ENCODE measurements at places on chromosomes 2 and 18. TPM values are rescaled to one million over a fixed set of nuclear protein-coding genes. Genes with fewer than 3 reads are reported as not detected.

Gene TRIM43
- total RNA-seq = not detected

Gene FEV
- not detected for total RNA-seq

DNA sequence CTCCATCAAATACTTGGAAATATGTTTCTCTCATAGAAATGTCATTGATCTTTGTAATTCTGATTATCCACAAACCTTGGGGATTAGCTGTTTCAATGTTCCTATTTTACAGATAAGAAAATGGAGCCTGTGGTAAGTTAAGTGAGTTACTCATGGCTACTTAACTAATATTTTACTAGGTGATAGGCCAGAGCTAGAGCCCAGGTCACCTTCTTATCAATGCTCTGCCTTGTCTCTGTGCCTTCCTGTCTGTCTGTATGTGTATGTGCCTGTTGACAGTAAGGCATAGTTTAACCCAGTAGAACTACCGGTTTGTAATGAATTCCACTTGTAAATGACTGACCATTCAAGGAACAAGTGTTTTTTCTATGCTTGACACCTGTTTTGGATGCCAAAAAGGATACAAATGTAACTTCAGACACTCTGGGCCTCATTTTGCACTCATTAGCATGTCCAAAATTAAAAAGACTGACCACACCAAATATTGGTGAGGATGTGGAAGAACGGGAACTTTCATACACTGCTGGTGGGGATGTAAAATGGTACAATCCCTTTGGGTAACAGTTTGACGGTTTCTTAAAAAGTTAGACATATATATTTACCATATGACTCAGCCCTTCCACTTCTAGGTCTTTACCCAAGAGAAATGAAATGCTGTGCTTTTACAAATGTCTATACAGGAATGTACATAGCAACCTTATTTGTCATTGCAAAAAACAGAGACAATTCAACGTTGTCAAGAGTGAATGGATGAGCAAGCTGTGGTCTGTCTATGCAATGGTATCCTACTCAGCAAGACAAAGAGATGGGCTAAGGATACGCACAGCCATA lies 19.6 kb upstream of the IL1A start:
- no peak for DNase-seq
- H3K27me3 ChIP-seq = no peaks in the 10 kb centered on the region
- no peak overlapping the region for H3K27ac ChIP-seq
- no peaks in the 10 kb centered on the region for H3K36me3 ChIP-seq
- no peaks in the 10 kb centered on the region for H3K4me1 ChIP-seq

DNA sequence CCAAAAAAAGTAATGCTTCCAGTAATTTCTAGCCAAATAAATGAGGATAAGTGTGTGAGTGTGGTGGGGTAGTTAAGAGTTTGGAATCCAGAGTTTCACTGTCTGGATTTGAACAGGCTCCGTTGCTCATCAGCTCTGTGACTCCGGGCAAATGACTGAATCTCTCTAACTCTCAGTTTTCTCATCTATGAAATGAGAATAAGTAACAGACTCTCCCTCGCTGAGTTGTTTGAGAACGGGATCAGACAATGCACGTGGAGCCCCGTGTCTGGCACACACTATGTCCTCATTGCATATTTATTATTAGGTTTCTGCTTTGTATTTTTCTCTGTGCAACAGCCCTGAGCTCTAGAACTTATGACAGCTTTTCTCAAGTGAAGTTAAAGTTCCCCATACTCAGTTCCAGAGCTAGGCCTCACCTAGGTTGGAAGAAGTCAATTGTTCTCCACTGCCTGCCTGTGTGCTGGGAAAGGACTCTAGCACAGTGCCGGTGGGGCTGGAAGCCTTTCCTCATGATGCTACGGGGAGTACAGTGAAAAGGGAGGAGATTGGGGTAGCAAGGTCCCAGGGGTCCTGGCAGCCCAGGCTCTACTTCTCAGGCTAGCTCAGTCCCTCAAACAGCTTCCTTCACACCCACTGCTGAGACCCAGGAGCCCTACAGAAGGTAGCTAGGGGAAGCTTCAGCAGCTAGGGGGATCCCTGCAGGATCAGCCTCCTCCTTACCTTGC lies 1.7 kb upstream of the ICOS start:
- no peaks in the 10 kb centered on the region for H3K4me1 ChIP-seq
- H3K27me3 ChIP-seq = no peaks in the 10 kb centered on the region
- H3K4me3 ChIP-seq = no peak overlapping the region
- H3K36me3 ChIP-seq = no peaks in the 10 kb centered on the region
- no peak overlapping the region for H3K27ac ChIP-seq

- H3K36me3 ChIP-seq = no peaks in the 10 kb centered on the region
- H3K4me1 ChIP-seq = no peaks in the 10 kb centered on the region
- DNase-seq = no peak
- no peaks in the 10 kb centered on the region for H3K27me3 ChIP-seq
Observed at GRCh38 chr2:236446521-236446920, 123.1 kb upstream of the ACKR3 start.

GRCh38 chr2:203484266-203485112 lies 50.6 kb downstream of the RAPH1 start:
- H3K4me3 ChIP-seq = no peak overlapping the region
- no peak overlapping the region for H3K27ac ChIP-seq
- H3K4me1 ChIP-seq = no peaks in the 10 kb centered on the region
- DNase-seq = peak; percentile 60
- H3K36me3 ChIP-seq = no peaks in the 10 kb centered on the region

DNA sequence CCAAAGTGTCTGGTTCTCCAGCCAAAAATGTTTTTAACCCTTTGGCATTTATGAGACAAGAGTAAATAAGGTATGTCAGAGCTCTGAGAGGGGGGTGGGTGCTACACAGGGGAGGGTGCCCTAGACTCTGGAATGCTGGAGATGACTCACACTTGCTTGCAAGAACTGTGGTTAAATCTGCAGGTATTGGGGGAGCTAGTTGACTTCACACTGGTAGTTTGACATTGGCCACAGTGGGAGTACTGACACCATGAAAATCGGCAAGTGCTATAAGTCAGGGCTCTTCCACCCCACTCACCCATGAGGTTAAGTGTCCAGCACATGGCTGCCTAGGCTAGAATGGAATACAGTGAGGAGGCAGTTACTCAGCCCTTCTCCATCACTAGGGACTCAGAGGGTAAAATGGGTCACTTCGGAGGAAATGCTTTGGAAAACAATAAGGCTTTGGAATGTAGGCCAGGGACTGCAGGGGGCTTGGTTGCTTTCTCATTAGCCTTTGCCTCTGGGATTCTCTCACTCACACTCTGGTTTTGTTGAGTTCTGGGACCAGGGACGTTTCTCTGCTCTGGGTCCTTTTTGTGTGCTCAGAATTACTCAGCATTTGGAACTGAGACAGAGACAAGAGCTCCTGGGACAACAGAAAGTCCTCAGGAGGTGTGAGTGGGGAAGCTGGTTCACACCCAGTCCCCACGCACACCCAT lies 91.6 kb downstream of the ACKR3 start:
- H3K36me3 ChIP-seq = no peaks in the 10 kb centered on the region
- no peaks in the 10 kb centered on the region for H3K27me3 ChIP-seq
- no peak overlapping the region for H3K4me3 ChIP-seq
- H3K27ac ChIP-seq = no peak overlapping the region
- no peaks in the 10 kb centered on the region for H3K4me1 ChIP-seq

Gene COL4A3
- 16.5 TPM for total RNA-seq

GRCh38 chr2:42916324-42916723 lies 123.9 kb upstream of the HAAO start:
- no peaks in the 10 kb centered on the region for H3K27me3 ChIP-seq
- H3K4me1 ChIP-seq = peaks cover 9% of the 10 kb centered on the region
- H3K27ac ChIP-seq = no peak overlapping the region
- no peak overlapping the region for H3K4me3 ChIP-seq
- no peak for DNase-seq
- H3K36me3 ChIP-seq = no peaks in the 10 kb centered on the region

Gene SANBR
- 6.9 TPM for total RNA-seq

DNA sequence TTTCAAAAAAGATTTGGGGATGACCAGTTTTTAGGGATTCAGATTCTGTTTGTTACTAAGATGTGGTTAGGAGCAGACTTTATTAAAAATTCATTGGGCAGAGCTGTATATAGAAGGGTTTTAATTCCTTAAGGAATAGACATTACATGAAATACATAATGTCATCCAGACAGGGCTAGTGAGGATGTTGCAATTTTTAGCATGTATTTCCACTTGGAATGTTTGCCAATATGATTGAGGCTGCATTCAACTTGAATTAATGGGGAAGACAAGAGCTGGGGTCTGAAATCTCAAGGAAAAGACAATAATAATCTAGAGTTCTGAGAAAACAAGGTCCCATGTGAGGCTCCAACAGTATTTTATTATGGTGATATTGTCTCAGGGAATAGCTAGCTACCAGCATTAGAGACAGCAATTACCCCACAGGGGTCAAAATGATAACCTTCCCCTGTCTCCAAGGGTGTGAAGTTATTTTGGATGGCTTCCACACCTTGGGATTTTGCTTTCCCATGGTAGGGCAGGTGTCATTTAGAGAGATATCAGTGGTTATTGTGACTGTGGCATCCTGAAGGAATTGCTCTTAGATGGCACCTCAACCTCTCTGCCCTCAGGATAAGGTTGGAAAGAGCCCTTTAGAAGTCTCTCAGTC lies 60.2 kb downstream of the VSNL1 start:
- no peaks in the 10 kb centered on the region for H3K36me3 ChIP-seq
- no peak overlapping the region for H3K4me3 ChIP-seq
- DNase-seq = no peak
- no peaks in the 10 kb centered on the region for H3K4me1 ChIP-seq

- H3K36me3 ChIP-seq = no peaks in the 10 kb centered on the region
- H3K27ac ChIP-seq = no peak overlapping the region
- H3K4me3 ChIP-seq = no peak overlapping the region
- no peak for DNase-seq
- H3K27me3 ChIP-seq = no peaks in the 10 kb centered on the region
- peaks cover 8% of the 10 kb centered on the region for H3K4me1 ChIP-seq
Observed at GRCh38 chr2:136422512-136422911, 304.6 kb upstream of the CXCR4 start.

Gene CYP26B1
- 0.52 TPM for total RNA-seq

Gene RAB10
- 41.5 TPM for total RNA-seq

Measured in body of pancreas (tissue), 4 donors.